ENCODE measurements at places on chromosomes 12 and 14.

DNA sequence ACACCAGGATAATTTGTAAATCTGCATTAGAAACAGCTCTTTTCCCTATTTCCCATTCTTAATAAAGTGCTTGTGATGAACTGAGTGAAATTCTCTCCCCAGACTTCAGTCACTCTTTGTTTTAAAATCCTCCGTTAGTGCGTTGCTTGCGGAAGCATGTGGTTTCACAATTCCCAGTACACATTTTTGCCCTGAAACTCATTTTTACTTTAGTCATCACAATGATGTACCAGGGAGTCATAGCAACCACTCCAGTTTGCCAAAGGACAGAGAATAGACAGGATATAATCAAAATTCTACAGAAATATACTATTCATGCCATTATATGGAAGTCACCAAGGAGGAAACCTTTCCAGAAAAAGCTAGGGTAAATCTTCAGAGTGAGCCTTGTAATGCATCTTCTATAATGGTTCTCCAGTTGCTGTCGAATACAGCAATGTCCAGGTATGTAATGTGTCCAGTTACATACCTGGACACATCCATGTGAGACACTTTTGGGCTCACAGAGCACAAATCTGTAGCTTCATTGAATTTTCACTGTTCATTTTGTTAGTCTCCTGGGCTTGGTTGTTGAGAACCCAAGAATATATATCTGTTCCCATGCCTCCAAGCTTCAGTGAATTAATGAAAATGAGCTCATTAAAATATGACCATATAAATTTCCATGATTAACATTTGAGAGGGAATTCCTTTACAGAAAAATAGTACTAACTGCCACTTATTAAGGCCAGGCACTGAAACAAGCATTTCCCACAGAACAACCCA is 57.8 kb downstream of the GPR135 start:
- DNase-seq: no peak

DNA sequence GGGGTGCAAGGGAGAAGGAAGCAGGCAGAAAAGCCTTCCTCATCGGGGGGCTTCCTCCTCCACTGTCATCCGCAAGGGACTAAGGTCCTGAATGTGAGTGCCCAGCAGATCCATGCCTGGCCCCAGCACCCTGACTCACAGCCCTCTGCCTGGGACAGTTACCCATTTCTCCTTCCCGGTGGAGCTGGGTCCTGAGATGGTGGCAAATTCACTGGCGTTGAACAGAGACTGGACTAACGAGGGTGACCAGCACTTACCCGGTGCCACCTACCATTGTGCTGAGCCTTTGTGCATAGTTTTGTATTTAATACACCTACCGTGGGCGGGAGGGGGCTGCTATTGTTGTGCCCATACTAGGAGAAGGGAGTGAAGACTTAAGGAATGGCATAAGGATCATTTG is 30.9 kb upstream of the PLEKHG6 start:
- DNase-seq: no peak

- DNase-seq: no peak
Measured at GRCh38 chr12:53456654-53457366, 4.9 kb downstream of the PCBP2 start.

DNA sequence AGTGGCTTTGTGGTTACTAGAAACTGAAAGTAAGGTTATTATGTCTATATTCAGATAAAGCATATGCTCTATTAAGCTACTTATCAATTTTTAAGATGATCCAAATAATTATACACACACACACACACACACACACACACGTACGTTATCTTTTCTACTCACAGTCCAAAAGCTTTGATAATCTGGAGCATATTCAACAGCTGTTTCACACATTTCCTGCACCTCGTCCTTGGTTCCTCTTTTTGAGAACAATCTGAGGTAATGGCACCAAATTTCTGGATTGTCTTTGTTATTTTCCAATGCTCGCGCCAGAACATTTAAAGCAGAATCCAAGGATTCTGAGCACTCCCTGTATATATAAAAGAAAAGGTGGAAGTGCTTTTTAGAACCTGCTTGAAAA is 37.5 kb downstream of the ZFC3H1 start:
- no peak for DNase-seq

GRCh38 chr12:5308216-5308615 is 123.7 kb upstream of the NTF3 start:
- no peak for DNase-seq

DNA sequence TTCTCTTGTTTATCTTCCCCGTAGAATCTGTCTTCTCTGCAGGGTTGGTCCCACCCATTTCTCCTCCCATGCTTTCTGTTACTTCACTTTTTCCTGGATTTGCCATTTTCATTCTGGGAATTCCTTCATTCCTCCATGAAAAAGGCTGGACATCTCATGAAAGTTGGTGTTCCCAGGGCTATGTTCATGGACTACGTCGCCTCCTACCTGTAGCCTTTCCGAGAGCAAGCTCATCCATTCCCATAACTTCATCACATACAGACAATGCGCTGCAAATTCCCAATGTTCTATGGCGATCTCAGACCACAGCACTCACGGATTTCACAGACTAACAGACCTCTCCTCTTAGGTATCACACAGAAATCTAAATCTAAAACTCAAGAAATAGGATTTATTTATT is 217.1 kb downstream of the EXOC5 start:
- no peak for DNase-seq

DNA sequence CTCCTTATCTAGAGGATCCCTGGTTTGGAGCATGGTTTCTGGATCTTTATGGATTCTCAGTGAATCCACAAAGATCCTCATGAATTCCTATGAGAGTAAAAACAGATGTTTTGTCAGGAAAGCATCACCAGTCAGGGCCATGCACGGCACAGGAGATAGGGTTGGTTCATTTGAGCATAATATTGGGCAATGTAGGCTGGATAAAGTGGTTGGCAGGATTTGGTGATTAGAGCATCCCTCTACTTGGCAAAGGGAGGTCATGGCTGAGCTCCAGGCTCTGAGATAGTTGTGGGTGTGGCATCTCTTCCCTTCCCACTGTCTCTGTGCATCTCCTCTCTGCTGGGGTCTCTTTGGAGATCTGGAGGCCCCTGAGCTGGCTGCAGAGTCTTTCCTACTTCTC is 149.8 kb downstream of the DACT1 start:
- DNase-seq: no peak

GRCh38 chr14:71270111-71270510 is 362.9 kb downstream of the PCNX1 start:
- DNase-seq: no peak

DNA sequence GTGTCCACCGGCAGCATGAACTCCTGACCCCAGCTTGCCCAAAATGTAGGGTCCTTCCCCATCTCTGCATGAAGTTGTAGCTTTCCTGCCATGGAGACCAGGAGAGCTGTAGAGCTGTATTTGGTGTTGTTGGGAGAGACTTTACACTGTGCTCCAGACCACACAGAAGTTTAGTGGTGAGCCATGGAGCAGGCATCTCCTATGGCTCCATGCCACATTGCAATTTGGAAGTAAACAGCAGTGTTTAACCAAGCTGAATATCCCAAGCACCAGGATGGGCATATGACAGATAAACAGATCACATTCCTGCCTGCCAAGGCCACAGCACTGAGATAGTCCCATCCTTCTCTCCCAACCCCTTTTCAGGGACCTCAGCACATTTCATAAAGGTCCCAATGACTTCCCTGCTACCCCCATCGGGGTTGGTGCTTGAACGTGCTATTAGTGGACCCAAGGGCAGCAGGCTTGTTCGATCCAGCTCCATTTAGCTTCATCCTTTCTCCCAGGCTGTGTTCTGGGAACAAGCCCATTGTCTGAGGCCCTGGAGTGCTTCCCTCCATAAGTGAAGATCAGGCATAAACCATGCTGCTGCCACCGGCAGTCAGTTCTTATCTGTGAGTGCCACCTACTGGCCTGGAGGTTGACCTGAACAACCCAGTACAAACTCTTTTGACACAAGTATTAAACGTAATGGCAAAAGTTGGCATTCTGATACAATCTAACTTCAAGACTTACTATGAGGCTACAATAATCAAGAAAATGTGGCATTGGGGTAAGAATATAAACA is 172.3 kb upstream of the ATXN7L3B start:
- no peak for DNase-seq

GRCh38 chr12:92063641-92064040 is 82.0 kb downstream of the BTG1 start:
- DNase-seq: no peak

DNA sequence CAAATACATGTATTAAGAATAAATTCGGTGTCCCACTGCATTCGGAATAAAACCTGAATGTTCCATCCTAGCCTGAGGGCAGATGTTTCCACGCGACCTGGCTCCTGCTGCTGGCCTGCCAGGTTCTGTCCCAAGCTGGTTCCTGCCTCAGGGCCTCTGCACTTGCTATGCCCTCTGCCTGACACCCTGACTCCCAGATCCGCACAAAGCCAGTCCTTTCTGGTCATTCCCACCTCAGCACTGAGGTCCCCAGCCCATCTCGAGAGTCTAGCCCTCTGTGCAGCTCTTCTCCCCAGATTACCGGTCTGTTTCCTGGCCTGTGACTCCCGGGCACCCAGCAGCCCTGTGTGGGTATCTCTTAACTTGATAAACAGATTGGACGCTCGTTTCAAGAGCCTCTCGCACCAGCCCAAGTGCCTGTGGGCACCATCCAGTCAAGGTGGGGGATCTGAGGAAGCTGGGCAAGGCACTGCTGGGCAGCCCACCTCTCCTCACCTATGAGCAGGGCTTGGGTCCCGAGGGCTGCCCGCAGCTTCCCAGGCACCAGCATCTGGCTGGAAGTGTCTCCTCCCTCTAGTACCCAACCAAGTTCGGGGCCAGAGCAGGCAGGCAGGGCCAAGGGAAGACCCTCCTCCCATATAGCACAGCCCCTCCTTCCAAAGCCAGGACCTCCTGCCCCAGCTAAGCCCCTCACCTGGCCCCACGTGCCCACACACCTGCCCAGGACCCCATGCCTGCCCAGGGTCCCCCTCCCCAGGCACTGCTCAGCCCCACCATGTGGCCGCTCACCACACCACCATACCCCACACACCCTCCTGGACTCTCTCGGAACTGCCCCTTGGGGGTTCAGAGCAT is 132.2 kb downstream of the NCOR2 start:
- no peak for DNase-seq

DNA sequence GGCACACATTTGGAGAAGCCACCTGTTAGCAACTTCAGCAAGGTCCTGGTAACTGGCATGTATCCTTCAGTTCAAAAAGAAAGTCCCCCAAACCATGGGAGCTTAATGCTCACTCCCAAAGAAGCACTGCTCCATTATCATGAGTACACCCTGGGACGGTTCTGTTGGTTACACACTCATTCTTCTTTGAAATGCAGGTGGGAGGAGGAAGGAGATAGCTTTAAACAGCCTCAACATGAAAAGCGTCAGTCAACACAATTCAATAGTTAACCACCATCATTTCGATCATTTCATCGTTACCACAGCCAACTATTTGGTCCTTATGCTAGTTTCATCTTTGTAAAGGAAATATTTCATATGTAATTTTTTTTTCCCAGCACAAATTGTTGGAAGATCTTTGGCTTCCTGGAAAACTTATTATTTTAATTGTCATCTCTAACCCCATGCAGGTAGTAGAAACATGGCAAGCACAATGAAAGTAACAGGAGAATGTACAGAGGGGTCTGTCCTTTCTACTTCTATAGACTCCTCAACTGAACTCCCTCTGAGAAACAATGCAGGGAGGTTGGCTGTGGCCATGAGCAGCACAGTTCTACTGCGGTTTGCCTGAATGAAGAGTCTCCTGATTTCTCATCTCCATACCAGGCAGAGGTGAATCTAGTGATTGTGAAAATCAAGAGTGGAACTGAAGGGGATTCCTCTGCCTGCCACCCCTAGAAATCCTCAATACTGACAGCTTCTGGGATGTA is 196.4 kb upstream of the FOXN3 start:
- DNase-seq: no peak

DNA sequence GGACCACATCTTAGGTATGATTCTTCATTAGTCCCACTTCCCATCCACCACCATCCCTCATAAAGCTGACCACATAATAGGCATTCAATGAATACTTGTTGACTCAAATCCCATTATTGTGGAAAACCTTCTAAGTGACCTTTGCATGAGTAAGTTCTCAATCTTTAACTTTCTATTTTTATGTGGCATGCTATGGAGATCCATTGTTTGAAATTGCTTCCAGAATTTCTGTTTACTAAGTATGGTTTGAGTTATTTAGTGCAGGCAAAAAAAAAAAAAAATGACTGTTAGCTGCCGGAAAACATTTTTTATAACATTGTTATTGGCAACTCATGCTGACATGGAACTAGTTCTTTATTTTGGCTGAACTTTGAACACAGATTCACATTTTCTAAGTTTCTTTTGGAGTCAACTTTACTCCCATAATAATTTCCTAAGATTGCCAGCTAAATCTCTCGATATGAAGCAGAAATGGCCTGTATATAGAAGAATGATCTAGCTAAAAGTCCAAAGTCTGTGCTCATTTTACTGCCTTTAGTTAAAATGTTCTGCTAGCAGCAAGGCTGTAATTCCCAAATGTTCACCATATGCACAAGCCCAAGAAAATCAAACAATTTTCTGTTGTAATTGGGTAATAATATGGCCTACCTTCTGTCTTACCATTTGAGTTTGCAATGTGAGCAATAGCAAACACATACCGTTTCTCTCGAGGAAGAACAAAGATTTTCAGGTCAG is 77.9 kb downstream of the PTGER2 start:
- DNase-seq: no peak

DNA sequence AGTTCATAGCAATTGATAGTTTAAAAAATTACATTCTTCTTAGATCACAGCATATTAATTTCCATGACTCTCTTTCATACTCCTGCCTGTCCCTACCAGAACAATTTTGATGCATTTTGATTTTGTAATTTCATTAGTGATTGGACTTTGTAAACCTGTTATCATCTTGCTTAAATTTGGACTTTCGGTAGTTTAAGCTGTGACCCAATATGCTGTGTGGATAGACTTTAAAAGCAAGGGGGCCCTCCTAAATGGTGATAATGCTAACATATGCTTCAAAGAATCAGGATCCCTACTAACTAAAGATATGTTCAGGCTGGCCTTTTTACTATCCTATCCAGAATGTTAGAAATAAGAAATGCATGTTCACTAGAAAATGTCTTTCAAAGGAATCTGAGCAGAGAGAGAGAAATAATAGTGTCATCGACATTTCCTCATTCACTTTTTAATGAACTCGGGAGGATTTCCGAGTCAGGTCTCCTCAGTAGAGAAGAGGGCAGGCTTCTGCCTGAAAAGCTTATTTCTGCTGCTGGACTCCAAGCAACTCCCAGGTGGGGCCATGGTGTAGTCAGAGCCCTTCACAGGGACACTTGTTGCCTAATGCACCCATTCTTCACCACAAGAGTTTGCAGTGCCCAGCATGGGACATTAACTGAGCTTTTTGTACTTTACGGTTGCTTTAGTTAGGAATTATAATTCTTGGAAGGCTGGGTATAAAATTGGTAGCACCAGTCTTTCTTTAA is 16.7 kb downstream of the SLC38A4 start:
- no peak for DNase-seq

GRCh38 chr14:55451950-55452349 is 11.5 kb upstream of the TBPL2 start:
- DNase-seq: no peak

DNA sequence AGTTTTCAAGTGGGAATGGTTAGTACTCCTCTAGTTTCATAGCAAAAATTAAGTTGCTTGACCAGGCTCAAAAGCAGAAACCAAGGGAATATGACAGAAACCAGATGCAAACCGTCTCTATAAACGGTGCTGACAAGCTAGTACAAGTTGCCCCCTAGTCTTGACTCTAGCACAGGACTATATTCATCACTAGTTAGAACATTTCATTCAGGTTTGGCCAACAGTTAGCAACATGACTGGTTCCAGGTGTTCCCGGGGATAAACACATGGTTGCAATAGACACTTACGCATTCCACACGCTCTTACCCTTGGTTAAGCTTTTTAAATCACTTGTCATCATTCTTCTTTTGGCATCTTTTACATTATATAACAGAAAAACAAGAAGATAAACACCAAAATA is 103.6 kb downstream of the SCFD1 start:
- no peak for DNase-seq
